Astrocyte (in vitro differentiated cells and primary cell): ENCODE measurements at places on chromosomes 3 and 15. TPM values are rescaled to one million over a fixed set of nuclear protein-coding genes. Genes with fewer than 3 reads are reported as not detected.

The CDHR4 gene
- total RNA-seq: not detected in 2 replicates

The NT5DC2 gene
- total RNA-seq: 178 and 189 TPM in 2 replicates

The ADAMTS7 gene
- total RNA-seq: 21.4 and 25.5 TPM in 2 replicates

The TMEM207 gene
- not detected in 2 replicates for total RNA-seq

The PFKFB4 gene
- 27.5 and 27.8 TPM in 2 replicates for total RNA-seq

GRCh38 chr3:17025594-17026139, 140.9 kb downstream of the PLCL2 start:
- DNase-seq: no peak

DNA sequence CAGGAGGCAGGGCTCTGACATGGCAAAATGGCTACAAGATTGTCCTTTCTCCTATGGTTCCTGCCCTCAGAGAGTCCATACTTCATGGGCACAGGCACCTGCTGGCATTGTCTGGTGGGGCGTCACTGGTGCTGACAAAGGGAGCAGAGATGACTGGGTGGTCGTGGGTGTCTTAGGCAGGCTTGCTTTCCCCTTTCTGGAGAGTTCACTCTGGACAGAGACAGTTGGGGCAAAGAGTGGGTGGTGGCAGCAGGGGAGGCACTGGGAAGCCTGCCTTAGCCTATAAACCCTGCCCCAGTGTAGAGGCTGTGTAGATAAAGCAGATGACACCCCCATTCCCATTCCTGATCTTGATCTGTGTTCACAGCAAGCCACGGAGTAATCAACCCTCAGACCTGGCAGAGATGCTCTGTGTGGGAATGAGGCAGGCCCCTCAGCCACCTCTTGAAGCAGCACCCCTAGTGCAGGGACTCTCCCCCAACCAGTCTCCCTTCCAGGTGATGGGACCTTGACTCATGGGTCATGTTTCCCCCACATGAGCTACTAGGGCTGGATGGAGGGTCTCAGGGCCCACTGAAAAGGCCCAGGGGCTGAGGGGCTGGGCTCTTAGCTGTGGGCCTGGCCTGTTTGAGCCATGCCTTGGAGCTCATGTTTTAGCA, 20.7 kb upstream of the DOCK3 start:
- no peak for DNase-seq

- no peak for DNase-seq
These were observed 43.7 kb upstream of the ZBTB20 start for GRCh38 chr3:115190747-115191146.

- DNase-seq: peak; percentile 93
These were observed 271.3 kb upstream of the TPRG1 start for GRCh38 chr3:188900421-188900951.

- DNase-seq: no peak
These were observed 42.6 kb downstream of the CLDN1 start for GRCh38 chr3:190279690-190280089.

DNA sequence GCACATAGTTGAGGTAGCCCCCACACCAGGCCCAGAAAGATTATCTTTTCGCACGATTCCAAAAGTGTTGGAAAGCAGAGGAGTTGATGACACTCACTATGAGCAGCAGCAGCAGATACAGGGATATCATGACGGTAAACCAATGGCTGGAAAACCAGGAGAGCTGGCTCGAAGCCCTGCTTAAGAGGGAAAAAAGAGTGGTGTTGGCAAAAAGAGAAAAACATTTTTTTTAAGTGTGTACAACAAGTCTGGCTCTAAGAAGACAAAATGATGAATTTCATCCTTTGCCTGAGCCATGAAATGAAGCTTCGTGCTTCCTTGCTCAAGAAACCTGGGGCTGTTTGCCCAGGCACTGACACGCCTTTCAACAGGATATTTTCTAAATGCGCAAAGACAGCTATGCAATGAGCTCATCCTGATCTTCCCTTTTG, 27.3 kb downstream of the PARP16 start:
- DNase-seq: no peak

DNA sequence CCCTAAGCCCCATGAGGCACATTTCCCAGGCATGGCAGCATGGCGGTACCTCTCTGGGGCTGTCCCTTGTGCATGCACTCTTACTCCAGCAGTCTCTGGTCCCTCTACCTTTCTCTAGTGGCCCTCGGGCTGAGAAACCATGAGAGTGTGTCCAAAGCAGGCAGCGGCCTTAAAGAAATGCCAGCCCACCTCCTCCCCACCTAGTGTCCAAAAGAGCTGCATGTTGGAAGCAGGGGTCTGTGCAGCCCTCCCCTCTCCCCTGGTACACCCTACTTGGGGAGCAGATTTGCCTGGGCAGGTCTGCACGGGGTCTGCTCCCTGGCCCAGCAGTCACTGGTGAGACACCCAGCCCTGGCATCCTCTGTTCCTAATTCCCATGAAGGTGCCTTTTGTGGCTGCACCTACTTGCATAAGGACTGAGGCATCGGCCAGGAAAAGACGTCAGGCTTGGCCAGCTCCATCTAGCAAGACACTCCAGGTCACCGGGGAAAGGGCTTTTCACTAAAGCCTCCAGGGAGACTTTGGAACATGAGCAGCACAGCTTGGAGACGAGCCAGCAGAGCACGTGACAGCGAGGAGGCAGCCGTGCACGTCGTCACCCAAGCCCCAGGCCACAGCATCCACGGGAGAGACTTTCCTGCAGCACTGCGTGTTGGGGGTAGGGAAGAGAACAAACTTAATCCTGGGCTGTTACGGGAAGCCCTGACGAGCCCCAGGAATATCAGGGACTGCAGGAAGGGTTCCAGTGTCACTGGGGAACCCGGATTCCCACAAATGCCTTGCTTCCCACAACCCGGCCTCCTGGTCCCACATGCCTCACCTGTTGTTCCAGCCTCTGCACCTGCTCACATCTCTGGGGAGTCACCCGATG, 38.8 kb downstream of the TM2D3 start:
- no peak for DNase-seq

GRCh38 chr15:71496336-71496955, 313.9 kb upstream of the NR2E3 start:
- DNase-seq: peak; percentile 12

DNA sequence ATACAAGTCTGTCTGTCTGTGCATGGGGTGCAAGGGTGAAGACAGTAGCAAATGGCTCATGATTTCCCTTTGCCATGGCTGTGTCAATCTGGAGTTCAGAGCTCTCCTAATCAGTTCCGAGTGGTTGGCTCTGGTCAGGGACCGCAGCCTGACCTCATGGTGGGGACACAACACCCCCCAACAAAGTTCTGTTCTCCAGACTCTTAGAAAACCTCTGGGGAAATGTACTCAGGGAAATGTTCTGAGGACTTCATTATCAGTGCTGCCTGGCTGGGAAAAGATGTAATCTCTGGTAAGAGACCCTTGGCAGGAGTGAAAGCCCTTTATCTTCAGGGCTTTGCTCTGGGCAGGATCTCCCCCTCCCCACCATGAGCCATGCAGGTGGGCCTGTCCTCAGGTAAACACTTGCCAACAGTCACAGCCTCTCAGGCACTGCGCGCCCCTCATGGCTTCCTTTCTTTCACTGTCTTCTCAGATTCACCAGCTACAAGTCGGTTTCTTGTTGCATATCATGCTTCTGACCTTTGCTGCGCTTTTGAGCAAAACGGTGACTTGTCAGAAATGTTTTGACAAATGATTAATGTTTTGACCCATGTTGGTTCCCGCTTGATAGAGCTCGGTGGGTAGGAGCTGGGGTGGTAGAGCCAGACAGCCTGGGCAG, 95.5 kb downstream of the ST6GAL1 start:
- no peak for DNase-seq

DNA sequence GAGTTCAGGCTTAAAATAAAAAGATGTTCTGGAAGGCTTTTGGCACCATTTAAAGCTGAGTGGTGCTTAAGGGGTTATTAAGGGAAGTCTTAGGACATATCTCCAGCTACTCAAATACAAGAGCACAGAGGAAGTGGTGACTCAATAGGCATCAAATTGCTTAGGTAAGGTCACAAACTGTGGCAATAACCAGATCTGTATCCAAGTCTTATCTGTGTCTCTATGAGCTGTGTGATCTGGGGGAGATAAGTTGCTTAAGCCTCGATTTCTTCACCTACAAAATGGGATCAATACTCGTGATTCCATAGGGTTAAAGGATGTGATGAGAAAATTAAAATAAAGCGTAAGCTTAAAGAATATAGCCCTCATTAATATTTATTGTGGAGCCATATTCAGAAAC, 7.6 kb downstream of the HDC start:
- peak; percentile 51 for DNase-seq

- no peak for DNase-seq
These were observed 85.0 kb downstream of the ATP10A start for GRCh38 chr15:25778161-25778560.

- DNase-seq: no peak
These were observed 111.1 kb upstream of the HACD2 start for GRCh38 chr3:123695731-123696640.

DNA sequence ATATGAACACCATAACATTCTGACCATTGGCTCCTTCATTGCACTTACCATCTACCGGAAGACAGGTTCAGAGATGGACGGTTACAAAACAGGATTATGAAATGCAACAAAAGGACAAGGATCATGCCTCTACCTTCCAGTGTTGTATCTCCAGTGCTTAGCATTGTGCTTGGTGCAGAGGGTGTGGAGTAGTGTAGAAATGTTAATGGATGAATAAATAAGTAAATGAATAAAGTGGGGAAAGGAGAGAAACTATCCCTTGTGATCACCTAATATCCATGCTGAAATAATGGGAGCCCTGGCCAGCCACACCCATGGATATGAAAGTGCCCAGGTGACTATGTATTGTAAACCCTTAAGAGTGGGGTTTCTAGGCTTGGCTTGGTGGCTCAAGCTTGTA, 344.8 kb upstream of the LMCD1 start:
- DNase-seq: no peak

- no peak for DNase-seq
These were observed 194.5 kb downstream of the MEX3B start for GRCh38 chr15:81851325-81851724.

DNA sequence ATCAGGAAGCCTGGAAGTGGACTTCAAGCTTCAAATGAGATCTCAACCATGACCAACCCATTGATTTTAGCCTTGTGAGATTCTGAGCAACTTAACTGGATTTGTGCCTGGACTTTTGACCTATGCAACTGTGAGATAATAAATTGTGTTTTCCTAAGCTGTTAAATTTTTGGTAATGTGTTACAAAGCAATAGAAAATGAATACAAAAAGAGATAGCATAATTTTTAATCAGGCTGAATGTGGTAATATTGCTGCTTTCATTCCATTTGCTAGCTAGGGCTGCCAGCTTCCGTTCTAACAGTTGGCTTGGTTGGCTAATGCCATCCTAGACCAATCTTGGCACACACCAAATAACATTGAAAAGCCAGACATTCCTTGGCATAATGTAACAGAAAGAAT, 12.2 kb downstream of the PROS1 start:
- no peak for DNase-seq

DNA sequence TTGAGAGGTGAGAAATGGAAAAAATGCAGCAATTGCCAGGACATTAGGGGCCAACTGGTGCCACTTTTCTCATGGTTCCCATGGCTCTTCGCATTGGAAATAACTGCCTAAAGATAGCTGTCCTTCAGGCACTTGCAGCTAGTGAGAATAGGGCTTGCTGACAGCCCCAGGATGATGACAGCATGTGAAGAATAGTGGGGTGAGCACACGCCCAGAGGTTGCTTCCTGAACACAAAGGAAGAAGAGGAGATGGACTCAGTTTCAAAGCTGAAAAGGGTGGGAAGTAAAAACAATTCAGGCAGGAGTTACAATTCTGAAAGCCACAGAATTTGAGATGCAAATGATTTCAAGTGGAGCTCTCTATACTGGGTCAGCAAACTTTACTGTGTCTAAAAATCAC, 45.6 kb downstream of the TNFAIP8L3 start:
- DNase-seq: no peak

GRCh38 chr15:44414001-44414400, 13.4 kb upstream of the CTDSPL2 start:
- no peak for DNase-seq

- DNase-seq: peak; percentile 3
These were observed 1.7 kb upstream of the C3orf33 start for GRCh38 chr3:155807823-155808222.

GRCh38 chr3:40608091-40608490, 83.3 kb downstream of the ZNF621 start:
- DNase-seq: no peak

DNA sequence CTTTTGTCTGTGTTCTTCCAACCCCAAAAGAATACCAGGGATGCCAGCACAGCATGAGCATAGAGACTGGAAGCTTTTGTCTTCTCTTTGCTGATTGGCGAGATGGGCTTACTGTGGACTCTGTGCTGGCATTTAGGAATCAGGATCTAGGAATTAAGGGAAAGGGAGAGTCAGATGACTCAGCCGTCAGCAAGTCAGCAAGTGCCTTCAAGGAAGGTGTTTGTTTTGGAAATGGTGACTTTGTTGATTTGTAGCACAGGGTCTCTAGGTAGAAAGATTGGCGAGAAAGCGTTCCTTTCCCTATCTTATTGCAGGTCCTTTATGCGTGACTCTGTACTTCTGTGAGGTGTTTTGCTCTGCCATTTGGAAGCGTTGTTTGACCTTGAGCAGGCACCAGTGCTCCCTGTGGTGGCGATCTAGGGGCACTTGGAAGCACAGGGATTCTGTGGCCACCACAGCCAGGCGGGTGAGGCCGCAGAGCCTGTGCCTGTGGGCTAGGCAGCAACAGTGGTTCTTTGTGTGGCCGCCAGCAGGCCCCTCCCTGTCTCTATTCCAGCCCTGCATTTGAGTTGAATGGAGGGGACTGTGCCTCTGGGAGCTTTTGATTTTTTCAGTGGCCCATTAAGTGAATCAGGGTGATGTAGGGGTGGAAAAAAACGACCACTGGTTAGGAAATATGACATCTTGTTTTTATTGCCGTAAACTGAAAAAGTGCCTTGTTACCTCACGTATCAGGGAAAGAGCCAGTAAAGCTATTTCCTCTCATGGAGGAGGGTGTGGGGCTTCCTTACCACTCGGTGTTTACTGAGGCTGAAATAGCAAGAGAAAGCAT, 19.0 kb downstream of the FAN1 start:
- DNase-seq: peak; percentile 89
